ENCODE measurements at places on chromosomes 1 and 21. TPM values are rescaled to one million over a fixed set of nuclear protein-coding genes. Genes with fewer than 3 reads are reported as not detected.
A peak's percentile ranks its signal among the peaks of the same experiment; 100 is the strongest.

GRCh38 chr1:150476754-150477153, 10.5 kb upstream of the TARS2 start:
- DNase-seq: no peak

DNA sequence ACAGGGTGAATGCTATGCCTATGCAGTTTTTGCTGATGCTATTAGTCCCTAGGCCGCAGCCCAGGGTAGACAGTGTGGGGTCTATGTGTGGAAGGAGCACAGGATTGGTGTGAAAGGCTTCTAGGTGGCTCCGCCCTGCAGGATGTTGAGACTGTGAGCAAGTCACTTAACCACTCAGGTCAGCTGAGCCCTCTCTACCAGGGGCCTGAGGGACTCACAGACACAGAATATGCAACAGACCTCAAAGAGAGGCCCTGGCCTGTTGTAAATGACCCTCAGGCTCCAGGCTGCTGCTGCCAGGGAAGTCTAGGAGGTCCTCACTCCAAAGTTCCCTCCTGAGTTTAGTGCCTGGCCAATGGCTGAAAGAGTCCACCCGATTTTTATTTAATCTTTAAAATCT, 11.0 kb downstream of the NHLH2 start:
- DNase-seq: no peak

- no peak for DNase-seq
These were observed 154.2 kb downstream of the PPIAL4G start for GRCh38 chr1:148328884-148329283.

- no peak for DNase-seq
These were observed 60.1 kb downstream of the EPB41 start for GRCh38 chr1:28974432-28974831.

DNA sequence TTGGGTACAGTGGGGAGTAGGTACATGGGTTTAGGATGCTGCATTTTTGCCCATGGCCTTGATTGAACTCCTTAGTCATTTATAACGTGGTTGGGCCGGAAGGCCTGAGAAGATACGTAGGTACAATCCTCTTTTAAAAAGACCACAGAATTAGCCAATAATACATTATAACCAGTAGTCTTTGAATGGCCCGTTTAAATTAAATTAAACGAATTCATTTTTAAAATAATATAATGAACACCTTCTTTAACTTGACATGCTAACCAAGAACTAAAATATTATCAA, 20.1 kb upstream of the ADAR start:
- no peak for DNase-seq

- DNase-seq: no peak
These were observed 22.0 kb downstream of the CSF1 start for GRCh38 chr1:109932679-109933078.

DNA sequence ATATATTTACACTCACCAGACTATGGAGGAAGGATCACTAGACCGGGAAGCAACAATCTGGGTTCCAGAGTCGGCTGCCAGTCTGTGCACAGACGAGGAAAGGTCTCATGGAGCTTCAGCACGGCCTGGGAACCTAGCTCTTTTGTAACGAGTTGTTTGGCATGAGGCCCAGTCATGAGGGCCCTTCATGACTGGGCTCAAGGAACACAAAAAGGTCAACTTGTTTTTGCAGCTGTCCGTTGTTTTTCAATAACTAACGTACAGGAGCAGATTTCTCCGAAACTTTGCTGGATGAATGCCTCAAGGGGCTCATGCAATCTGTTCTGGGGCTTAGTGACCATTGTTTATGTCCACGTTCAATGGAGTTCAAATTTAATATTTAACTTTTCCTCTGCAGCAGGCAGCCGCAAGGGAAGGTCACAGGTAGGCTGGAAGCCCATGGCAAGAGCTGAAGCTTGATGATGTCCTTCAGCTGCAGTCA, 5.9 kb upstream of the STUM start:
- no peak for DNase-seq

- DNase-seq: no peak
These were observed 1.6 kb downstream of the S100A16 start for GRCh38 chr1:153611356-153611755.

GRCh38 chr1:221829327-221830015, 87.6 kb upstream of the DUSP10 start:
- peak; percentile 73 for DNase-seq

- DNase-seq: no peak
These were observed 269.5 kb downstream of the HHAT start for GRCh38 chr1:210598135-210598652.

DNA sequence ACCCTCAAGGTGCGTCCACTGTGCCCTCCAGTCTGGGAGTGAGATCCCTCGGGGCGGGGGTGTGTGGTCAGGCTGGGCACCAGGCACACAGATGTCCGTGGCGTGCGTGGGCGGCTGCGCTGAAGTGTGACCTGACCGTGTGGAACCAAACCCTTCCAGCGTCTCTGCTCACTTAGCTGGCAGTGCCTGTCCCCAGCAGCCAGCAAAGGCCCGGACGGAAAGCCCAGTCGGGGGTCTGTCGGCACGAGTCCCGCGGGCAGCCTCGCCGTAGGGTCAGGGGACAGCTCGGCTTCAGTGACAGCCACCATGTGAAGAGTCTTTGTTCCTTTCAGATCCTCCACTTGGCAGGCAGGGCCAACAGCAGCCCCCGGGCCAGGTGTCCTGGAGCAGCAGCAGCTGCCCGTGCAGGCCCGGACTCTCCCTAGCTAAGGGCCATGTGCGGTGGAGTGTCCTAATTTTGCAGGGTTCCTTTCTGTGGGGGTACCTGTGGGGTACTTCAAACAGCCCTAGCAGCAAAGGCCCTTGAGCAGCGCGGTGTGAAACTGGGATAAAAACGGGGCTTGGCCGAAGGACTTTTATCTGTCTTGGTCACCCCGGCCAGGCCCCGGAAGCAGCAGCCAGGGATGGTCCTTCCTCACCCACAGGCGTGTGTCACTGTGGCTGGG, 11.6 kb downstream of the TTLL10 start:
- DNase-seq: no peak

DNA sequence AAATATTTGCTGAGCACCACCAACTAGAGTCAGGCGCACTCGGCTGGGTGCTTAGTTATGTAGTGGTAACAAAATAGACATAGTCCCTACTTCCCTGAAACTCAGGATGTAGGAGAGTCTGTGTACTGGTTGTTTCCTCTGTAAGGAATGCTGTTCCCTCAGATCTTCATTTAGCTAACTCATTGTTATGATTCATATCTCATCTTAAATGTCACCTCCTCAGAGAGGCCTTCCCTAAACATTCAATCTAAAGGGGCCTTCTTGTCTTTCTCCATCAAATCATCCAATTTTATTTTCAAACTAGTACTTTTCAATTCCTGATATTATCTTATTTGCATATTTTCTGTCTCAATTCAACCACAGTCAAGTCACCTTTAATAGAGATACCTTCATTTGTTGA, 132.9 kb downstream of the PIK3R3 start:
- DNase-seq: no peak

- DNase-seq: no peak
These were observed 35.2 kb upstream of the EDEM3 start for GRCh38 chr1:184789884-184790283.

DNA sequence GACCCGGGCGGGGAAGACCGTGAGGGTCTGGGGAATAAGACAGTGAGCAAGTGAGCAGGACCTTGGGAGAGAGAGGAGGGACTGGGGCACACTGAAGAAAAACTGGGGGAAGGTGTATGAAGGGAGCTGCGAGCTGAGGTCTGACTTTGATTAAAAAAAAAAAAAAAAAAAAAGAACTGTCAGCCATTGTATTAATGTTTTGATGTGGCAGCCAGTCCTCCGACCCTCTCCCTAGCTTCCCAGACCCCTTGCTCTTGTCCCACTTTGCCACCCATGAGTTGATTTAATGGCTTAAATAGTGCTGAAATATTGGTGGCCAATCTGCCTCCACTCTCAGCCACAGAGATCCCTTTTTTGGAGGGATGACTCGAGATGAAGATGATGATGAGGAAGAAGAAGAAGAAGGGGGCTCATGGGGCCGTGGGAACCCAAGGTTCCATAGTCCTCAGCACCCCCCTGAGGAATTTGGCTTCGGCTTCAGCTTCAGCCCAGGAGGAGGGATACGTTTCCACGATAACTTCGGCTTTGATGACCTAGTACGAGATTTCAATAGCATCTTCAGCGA, 652 bp downstream of the HAX1 start:
- no peak for DNase-seq

DNA sequence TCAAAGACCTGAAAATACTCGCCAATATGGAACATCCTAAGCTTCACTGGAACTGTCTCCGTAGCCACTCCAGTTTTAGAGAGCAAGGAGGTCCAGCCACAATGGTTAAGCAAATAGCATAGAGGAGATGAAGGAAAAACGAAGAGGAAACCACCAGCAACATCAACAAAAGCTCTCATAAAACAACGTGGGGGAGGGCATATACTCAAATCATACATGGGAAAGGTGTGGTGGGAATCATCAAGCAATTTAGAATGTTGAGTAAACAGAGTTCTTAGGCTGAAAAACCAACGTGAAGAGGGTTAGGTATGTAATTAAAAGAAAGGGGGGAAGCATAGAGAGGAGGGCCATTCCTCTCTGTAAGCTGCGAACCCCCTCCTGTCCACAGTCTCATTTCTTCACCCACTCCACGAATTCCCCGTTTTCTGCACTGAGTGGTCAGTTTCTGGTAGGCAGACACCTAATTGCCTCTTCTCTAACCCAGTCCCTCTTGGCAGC, 1.0 kb downstream of the TMEM59 start:
- no peak for DNase-seq

GGPS1 gene
- total RNA-seq: 57.2 TPM

SLC19A1 gene
- total RNA-seq: 40.1 TPM

CASQ2 gene
- not detected for total RNA-seq

AGO4 gene
- 13.6 TPM for total RNA-seq

SLC9C2 gene
- total RNA-seq: not detected

CCDC27 gene
- not detected for total RNA-seq

C1orf35 gene
- total RNA-seq: 18.2 TPM

TBX19 gene
- 6.3 TPM for total RNA-seq

ICOSLG gene
- total RNA-seq: 2.6 TPM

NHLH1 gene
- 0.32 TPM for total RNA-seq

LRRC3 gene
- 2.8 TPM for total RNA-seq

RASAL2 gene
- 0.02 TPM for total RNA-seq

Data from activated T-cell treated with anti-CD3 and anti-CD28 coated beads, Interleukin-2, amount 50 U/mL, for 72 hours (primary cell).